ENCODE measurements at places on chromosomes 16 and 17. TPM values are rescaled to one million over a fixed set of nuclear protein-coding genes. Genes with fewer than 3 reads are reported as not detected.

The CSH2 gene
- not detected for total RNA-seq

The ATP2C2 gene
- 17.1 TPM for total RNA-seq

The SLC6A4 gene
- not detected for total RNA-seq

The USP43 gene
- total RNA-seq = 12.0 TPM

GRCh38 chr17:82300707-82301270 is 16.6 kb downstream of the CD7 start:
- DNase-seq = no peak

- DNase-seq = no peak
Measured at GRCh38 chr16:87015021-87015420, 302.2 kb downstream of the C16orf95 start.

GRCh38 chr17:36999471-36999870 is 50.7 kb downstream of the AATF start:
- no peak for DNase-seq

DNA sequence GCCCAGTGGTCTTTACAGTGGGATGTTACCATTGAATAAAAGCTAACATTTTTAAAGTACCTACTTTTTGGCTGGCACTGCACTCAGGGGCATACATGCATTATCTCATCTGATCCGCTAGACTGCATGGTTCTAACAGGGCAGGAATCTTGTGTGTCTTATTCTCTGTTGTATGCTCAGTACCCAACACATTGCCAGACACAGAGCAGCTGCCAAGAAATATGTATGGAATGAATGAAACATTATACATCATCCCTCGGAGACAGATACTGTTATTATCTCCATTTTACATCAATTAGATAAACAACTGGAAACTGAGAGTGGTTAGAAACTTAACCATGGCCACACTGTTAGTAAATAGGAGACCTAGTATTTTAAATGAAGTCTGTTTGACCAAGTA is 74.1 kb upstream of the CDH11 start:
- DNase-seq = no peak

GRCh38 chr17:32269377-32269776 is 3.7 kb downstream of the RHBDL3 start:
- no peak for DNase-seq

DNA sequence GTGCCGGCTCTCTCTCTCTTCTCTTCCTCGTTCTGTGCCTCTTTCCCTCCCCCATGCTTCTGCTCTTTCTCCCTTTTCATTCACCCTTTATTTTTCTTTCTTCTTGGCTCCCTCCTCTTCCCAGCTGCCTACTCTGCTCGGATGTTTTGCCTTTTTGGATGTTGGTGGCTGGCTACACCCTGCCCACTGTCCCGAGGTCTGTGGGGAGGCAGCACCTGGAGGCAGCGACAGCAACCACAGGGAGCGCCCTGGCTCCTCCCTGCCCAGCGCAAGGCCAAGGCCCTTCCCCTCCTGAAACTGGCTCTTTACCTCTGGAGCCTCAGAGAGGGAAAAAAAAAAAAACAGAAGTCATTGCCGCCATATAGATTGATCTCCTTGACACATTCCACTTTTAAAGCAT is 20.0 kb downstream of the CLUAP1 start:
- no peak for DNase-seq

DNA sequence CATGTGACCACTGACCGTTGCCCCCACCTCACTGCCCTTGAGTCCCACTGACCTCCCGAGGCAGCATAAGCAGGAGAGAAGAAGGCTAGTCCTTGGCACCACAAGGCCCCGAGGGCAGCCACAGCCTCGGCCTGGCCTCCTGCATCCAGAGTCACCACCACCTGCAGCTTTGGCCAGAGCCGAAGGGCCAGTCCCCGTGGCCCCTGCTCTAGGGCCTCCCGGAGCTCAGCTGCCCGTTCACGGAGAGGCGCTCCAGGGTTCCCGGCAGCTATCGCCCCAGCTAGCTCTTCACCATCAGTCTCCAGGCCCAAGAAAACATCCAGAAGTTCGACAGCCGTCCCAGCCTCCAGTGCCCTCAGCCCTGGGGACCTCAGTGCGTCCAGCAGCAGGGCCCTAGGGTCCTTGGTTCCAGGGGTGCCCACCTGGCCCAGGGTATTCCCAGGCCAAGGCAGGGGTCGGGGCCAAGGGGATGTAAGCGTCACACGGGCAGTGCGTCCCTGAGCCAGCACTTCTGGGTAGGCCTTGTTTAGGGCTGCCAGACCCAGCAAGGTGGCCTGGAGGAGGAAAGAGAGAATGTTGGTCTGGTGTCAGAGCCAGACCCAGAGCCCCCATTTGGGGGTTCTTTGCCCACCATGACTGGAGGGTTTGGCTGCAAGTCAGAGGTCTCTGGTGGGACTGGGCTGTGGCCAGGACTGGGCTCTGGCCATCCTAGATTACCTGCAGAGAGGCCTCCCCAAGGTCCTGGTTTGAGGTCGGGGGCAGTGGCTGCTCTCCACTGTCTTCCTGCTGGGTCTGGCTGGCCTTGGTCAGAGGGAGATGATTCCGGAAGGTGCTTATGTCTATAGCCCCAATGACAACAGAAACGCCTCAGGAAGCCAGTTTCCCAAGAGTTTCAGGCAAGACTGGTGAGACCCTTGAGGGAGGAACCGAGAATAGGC is 1.8 kb downstream of the GHDC start:
- DNase-seq = no peak

All from kidney epithelial cell (primary cell).